RCC 7860 (cell line): ENCODE measurements at places on chromosomes 12 and 14.

- no peak for DNase-seq
Observed at GRCh38 chr14:71056168-71056567, 148.9 kb downstream of the PCNX1 start.

- DNase-seq: no peak
Observed at GRCh38 chr12:45256721-45257120, 40.8 kb downstream of the ANO6 start.

- no peak for DNase-seq
Observed at GRCh38 chr14:62597143-62597542, 448.1 kb downstream of the KCNH5 start.

GRCh38 chr12:77594366-77594765 is 236.3 kb upstream of the NAV3 start:
- DNase-seq: no peak

DNA sequence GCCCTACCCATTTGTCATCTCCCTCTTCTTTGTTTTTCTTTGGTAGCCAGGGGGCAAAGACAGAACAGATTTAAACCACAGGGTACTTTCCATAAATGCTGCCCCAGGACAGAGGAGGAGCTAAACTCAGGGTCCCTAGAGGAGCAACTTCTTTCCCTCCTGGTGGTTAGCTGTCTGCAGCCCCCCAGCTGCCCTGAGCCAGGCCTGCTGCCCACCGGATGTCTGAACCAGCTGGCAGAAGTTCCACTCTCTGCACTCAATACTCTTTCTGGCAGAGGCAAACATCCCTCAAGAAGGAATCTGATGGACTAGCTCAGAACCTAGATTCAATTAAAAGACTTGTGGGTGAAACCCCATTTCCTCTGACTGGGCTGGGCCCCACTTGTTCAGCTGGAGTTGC is 10.7 kb downstream of the VDR start:
- DNase-seq: no peak
